ENCODE measurements at places on chromosomes 13 and 19. TPM values are rescaled to one million over a fixed set of nuclear protein-coding genes. Genes with fewer than 3 reads are reported as not detected.

DENND1C gene
- polyA plus RNA-seq: 2.1 TPM

RNF113B gene
- not detected for polyA plus RNA-seq

IGSF23 gene
- not detected for polyA plus RNA-seq

CEACAM4 gene
- polyA plus RNA-seq: 2.5 TPM

GRK1 gene
- not detected for polyA plus RNA-seq

PSPN gene
- 0.79 TPM for polyA plus RNA-seq

PLPPR3 gene
- polyA plus RNA-seq: not detected
